ENCODE measurements at places on chromosomes 3 and 15.

DNA sequence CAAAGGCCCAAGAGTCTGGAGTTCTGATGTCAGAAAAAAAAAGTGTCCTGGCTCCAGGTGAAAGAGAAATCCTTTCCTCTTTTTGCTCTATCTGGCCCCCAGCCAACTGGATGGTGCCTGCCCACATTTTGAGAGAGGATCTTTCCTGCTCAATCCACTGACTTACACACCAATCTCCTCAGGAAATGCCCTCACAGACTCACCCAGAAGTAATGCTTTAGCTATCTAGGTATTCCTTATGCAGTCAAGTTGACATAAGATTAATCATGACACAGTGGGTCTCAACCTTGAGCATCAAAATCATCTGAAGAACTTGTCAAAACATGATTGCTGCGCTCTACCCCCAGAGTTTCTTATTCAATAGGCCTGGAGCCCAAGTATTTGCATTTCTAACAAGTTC, 31.2 kb downstream of the STRIT1 start:
- no peak for DNase-seq

DNA sequence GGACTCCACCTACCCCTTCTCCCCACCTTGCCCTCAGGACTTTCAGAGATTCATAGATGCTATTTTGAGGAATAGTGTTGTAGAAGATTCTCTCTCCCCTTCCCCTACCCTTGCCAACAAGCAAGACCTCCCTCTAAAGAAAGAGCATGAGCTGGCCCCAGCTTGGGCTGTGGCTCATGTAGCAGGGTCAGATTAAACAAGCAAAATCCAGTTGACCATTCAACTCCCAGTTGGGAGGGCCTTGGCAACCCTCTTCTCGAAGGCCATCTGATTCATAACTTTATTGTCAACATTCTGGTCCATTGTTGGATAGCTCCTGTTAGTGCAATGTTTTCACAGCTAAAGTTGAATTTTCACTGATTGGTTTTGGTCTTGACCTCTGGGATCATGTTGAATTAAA, 41.1 kb downstream of the TNFAIP8L3 start:
- no peak for DNase-seq

- no peak for DNase-seq
Observed at GRCh38 chr3:39358333-39358732, 24.8 kb upstream of the SLC25A38 start.

DNA sequence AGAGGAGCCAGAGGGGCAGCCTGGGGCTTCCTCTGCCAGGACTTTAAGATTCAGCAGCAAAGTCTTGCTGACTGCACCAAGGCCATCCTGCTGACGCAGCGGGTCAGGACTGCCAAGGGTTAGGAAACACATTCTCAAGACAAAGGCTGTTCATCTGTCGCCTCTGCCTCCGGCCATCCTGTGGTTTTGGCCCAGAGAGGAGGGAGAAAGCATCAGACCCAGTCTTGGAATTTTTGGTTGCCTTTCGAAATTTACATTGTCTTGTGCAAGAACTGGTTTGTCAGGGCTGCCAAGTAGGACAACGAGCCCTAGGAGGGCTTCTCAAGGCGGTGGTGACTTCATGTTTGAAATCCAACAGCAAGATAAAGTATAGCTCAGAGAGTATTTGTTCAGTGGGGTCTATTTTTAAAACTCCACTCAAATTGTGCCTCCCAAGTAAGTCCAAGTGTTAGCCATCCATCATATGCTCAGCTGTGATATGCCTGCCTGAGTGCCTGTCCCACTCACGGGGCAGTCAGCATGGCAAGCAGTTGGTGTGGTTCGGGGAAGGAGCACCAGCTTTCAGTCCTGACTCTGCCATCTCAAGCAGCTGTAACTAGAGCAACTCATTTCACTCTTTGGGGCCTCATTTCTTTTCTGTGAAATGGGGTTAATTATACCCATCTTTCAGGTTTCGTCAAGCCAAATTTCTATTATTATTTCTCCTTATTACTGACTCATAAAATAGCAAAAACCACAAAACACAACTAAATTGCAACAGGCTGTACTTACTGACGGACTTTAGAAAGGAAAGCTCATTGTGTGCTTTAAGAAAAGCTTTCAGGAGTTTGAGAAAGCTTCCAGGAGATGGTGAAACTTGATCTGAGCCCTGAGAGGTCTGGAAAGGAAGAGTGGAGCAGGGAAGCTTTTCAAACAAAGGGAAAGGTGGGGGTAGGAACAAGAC, 42.4 kb upstream of the RHO start:
- peak; percentile 25 for DNase-seq

DNA sequence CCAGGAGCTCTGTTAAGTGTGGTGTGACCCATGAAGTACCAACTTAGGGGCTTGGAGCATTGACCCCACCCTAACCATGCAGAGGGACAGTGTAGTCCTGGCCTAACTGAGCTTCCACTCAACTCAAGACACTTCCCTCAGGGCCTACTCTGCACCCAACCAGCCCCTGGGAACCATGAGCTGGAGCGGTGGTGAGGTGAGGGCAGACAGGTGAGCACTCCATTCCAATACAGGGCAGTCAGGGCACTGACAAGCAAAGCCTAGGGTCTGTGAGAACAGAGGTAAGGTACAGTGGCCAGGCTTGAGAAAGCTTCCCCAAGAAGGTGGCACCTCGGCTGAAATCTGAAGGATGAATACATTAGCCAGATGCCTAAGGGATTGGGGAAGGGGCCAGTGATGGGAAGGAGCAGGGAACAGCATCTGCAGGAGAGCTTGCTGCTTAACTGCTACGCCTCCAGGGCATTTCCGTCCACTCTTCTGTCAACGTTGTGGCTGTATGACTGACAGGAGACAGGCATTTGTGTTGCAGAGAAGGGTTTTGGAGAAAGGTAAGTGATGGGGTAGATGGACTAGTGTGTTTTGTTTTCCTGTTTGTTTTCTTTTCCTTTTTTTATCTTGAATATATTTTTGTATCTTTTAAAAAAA, 243.5 kb upstream of the TRIM42 start:
- no peak for DNase-seq

DNA sequence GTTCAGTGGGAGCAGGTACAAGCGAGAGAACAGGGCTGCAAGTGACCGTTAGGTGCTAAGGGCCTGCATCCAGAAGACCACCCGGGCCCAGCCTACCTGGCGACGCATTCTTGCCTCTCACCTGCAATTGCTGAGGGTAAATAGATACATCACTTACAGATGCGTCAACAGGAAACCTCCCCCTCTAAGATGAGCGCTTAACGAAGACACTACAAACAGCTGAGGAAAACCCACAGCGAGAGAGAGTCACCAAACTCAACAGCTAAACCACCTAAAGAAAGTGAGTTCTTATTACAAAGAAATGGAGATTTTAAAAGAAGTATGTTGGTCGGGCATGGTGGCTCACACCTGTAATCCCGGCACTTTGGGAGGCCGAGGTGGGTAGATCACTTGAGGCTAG, 157.9 kb downstream of the CHSY1 start:
- DNase-seq: no peak

DNA sequence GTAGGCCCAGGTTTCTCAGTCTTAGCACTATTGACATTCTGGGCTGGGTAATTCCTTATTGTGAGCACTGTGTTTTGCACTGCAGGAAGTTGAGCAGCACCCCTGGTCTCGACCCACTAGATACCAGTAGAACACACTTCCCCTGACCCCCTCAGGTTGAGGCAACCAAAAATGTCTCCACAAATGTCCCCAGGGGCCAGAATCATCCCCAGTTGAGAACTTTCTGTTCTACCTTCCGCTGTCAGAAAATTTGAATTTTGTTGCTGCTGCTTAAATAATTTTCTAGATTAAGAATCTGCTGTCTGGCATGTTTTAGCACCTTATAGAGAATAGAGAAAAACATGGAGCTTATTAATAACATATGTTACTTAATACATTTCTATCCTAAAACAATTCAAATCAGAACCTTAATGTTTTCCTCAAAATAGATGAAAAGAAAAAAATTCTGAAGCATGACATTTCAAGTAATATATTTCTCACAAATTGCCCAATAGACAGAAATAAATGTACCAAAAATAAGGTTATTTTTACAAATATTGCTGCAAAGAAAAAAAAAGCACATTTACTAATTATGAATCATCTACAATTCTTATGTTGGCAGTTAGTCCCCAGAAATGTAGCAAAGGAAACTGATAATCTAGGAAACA, 13.2 kb upstream of the THRB start:
- DNase-seq: no peak

GRCh38 chr15:38267421-38268022, 14.9 kb downstream of the SPRED1 start:
- DNase-seq: no peak

GRCh38 chr3:87044846-87045245, 53.9 kb upstream of the VGLL3 start:
- no peak for DNase-seq

DNA sequence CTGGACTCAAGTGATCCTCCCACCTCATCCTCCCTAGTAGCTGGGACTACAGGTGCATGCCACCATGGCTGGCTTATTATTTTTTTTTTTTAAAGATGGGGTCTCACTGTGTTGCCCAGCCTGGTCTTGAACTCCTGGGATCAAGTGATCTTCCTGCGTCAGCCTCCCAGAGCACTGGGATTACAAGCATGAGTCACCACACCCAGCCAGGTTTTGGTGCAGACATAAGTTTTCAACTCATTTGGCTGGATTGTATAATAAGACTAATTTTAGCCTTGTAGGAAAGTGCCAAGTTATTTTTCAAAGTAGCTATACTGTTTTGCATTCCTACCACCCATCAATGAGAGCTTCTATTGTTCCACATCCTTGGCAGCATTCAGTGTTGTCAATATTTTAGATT, 32.1 kb downstream of the BUB1B start:
- DNase-seq: no peak

DNA sequence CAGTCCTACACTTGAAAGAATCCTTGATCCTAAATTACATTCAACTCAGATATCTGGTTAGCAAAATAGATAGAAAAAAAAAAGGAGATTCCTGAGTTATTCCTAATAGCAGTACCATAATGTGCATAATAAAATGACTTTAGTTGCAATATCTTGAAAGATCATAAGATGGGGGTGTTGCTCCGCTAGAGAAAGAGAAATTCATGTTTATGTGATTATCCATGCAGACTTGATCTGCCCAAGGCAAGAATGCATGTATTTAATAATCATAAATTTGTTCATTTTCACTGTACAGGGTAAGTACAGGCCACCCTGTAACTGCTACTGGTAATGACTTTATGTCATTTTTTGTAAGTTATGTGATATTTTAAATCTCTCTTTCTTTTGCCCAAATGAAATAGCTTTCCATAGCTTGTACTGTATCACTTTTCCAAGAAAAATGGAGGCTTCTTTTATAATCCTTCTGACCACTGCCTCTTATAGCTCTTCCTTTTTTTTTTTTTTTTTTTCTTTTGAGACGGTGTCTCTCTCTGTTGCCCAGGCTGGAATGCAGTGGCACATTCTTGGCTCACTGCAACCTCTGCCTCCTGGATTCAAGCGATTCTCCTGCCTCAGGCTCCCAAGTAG, 84.6 kb downstream of the HCN4 start:
- peak; percentile 49 for DNase-seq

DNA sequence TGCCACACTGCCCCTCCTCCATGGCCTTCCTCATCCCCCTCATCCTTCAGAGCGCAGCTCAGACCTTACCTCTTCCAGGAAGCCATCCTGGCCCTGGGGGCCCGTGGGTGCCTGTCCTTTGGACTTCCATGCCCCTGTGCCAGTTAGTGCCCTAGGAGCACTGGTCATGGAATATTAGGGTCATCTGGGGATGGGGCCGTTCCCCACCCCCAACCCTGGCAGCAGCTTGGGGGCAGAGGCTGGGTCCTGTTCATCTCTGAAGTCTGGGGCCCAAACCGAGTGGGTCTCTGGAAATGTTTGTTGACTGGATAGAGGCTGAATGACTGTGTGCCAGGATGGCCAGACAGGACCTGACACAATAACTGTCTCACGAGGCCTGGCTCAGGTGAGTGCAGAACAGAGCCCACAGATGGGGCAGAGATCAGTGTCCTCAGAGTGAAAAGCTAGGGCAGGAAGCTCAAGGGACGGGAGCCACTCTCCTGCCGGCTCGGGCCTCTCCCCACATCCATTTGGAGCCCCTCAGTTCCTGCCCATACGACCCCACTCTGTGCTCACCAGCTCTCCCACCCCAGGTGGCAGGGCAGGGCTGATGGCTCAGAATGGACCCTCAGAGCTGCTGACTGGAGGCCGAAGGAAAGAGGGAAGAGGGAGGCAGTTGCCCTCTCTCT, 62.5 kb downstream of the TLE3 start:
- DNase-seq: no peak

GRCh38 chr15:40328176-40328575, 4.7 kb downstream of the INAFM2 start:
- no peak for DNase-seq

DNA sequence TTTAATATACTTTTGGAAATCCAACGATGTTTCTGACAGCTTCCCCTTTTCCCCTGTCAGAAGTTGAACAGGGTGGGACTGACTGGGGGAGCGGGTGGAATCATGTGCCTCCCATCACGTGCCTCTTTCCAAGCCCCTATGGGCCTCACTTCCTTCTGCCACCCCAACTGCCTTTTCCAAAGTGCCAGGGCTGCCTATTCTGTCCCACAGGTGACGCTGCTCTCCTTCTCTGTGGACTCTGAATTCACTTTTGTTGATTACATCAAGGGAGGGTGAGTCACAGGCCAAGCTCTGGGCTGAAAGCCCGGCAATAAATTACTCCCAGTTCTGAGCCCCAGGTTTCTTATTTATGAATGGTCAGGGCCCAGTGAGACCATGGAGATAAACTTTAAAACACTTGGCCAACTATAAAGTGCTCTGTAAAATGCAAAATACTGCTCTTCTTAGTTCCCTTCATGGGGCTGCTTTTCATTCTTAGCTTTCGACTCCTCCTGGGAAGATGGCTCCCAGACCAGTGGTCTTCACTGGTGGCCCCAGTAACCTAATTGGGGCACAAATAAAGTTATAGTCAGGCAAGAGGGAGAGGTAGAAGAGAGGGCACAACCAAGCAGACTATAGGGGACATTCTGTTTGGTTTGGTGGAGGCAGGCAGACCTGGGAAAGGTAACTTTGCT, 12.3 kb downstream of the CPNE9 start:
- DNase-seq: peak; percentile 67

DNA sequence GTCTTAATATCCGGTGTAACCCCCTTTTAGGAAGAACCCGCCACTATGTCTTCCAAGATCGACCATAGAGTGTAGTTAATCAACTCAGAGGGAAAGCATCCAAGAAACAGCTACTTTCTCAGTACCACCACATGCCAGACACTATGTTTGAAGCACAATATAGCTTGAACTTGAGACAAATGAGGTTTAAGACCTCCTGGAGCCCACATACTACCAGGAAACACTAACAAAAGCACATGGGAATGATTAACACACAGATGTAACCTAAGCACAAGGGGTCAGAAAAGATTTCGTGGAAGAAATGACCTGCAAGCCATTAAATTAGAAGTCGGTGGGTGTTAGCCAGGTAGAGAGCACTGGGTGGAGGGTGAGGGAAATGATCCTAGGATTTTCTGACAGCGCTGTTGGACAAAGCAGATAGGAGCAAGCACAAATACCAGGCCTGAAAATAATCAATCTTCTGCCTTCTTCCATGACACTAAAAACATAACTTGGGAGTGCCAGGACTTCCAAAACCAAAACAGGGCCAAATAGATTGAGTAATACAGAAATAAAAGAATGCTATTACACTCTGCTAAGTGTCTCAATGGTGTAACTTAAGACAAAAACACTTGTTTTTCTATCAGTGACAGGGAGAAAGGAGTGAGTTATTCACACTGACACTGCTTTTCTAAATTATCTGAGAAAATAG, 213.7 kb downstream of the FOXP1 start:
- DNase-seq: no peak
